Activated CD8-positive, alpha-beta memory T cell treated with anti-CD3 and anti-CD28 coated beads for 4 hours (primary cell): ENCODE measurements at places on chromosomes 12 and 14.

DNA sequence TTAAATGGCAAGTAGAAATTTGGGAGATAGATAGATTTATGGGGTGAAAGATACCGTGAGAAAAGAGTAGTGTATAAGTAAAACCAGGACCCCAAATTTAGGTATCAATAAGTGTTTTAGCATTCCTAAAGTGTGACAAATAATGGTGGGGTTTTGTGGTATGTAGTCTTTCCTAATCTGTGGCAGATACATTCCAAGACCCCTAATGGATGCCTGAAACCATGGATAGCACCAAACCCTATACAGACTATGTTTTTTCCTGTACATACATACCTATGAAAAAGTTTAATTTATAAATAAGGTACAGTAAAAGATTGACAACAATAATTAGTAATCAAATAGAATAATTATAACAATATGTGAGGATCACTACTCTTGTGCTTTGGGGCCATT, 14.4 kb upstream of the TCP11L2 start:
- DNase-seq: no peak

- DNase-seq: no peak
Measured at GRCh38 chr12:19068137-19068536, 61.4 kb upstream of the PLEKHA5 start.

DNA sequence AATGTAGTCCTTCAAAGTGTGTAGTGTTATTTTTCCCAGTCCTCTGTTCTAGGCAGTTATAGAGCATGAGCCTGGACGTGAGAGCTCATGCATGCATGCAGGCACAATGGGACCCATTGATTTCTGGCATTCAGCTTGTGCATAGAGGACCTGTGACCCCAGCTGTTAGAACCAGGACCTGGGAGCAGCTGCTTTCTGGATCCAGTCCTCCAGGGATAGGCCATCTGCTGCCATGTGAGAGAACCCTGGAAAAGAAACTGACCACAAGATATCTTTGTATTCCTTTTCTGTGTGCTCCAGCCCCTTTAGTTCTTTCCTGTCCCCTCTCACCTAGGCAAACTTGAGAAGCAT, 76.9 kb downstream of the SUSD6 start:
- no peak for DNase-seq

- no peak for DNase-seq
Measured at GRCh38 chr12:121536899-121537813, 43.7 kb downstream of the KDM2B start.

DNA sequence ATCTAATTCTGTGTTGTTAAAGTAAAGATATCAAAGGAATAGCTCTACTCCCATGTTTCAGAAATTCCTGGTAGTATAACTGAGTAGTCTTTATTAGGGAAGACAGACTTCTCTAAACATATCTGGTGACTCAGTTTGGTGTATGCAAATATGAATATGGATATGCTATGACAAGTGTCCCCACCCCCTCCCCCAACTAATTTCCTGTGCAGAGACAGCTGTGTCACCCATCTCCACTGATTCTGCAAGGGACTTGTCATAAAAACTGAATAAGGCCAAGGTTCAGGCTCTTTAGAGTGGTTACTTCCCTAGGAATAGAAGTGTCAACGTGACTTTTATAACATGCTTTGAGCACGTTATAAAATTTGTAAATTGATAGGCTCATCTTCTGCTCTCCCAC, 429.1 kb downstream of the DAD1 start:
- DNase-seq: no peak

DNA sequence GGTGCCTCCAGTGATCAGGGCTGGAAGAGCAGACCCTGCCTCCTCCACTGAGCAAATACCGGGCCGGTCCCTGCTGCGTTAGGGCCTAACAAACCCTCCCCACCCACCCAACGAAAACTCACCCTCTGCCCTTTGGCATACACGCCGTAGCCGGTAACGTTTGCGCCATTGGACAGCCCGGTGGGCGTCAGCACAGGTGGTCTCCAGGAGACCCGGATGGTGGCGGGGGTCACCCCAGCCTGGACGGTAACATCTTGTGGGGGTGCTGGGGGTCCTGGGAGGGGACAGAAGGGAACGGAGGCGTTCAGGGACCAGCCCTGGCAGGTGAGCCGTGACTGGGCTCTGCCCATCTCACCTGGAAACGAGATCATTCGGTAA, 100.5 kb downstream of the PIWIL1 start:
- DNase-seq: no peak

- no peak for DNase-seq
Measured at GRCh38 chr12:104064842-104065427, 604 bp downstream of the HCFC2 start.

GRCh38 chr12:6201213-6201608, 1.0 kb downstream of the CD9 start:
- no peak for DNase-seq

DNA sequence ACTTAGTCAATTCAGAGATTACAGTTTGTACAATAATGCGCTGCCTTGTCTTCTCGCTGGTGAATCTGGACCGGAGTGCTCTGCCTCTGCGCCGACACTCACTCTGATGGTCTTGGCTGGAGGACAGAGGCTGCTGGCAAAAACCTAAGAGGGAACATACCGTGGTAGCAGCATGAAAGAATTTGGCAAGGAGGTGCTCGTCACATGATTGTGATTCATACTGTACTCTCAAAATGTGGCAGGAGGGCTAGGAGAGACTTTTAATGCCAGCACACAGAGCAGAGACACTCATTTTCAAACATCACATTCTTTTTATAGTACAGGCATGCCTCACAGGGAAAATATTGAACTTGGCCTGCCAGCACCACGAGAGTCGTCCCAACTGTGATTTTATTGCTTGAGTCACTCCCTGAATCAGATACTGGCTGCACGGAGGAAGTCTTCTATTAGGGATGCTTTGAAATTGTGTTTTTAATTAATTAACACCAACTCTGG, 67.8 kb downstream of the HMGA2 start:
- no peak for DNase-seq

DNA sequence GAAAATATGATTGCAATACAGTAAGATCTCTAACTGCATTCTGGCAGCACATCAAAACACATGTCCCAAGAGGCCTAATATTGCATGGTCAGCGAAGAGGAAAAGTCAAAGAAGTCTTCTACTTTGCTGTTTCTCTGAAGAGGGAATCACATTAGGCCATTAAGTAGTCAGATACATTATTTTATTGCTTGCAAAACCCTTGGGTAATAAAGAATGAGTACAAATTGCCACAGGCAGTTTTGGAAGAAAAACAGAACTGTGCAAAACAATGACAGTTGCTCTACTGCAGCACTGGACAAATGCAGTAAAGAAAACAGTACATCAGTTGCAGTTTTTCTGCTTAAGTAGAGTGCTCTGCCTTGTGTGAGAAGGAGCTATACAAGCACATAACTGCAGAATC, 211.9 kb downstream of the MED13L start:
- DNase-seq: no peak

DNA sequence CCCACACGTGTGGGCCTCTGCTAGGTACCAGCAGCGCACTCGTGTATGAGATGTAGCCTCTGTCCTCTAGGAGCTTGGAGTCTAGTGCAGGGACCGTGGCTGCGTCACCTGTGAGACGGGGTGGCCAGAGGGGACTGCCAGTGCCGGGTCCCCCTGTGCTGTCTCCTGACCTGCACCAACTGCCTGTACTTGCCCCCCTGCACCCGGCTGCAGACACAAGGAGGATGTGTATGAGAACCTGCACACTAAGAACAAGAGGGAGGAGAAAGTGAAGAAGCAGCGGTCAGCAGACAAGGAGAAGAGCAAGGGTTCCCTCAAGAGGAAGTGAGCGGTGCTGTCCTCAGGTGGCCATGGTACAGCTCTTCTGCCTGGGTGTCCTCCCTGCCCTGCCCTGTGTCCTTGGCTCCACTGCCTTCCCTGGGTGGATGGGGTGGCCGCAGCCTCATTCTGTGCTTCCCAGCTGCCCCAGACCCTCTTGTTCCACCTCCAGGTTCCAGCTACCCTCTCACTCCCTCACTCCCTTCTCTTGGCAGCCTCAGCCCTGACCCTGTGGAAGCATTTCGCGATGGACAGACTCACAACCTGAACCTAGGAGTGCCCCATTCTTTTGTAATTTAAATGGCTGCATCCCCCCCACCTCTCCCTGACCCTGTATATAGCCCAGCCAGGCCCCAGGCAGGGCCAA, 9.6 kb downstream of the PTPN6 start:
- DNase-seq: no peak

- no peak for DNase-seq
Measured at GRCh38 chr14:35247777-35248475, 44.3 kb upstream of the PSMA6 start.

DNA sequence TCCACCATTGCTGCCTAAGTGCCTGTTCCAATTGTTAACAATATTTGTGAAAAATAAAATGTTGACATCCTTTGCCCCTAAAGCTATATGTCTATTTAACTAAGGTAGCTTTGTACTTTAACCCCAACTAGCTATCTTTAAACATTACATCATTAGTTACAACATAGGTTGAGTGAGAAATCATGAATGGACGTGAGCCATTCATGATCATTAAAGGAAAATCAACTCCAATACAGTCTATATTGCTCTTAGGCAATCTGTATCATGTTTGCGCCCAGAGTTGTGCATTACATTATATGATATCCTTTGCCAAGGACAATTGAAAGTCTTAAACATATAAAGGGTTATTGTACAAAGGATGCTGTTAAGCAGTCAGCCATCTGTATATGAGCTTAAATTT, 269.6 kb downstream of the ALX1 start:
- no peak for DNase-seq

- DNase-seq: no peak
Measured at GRCh38 chr12:65113621-65114035, 7.5 kb downstream of the WIF1 start.

DNA sequence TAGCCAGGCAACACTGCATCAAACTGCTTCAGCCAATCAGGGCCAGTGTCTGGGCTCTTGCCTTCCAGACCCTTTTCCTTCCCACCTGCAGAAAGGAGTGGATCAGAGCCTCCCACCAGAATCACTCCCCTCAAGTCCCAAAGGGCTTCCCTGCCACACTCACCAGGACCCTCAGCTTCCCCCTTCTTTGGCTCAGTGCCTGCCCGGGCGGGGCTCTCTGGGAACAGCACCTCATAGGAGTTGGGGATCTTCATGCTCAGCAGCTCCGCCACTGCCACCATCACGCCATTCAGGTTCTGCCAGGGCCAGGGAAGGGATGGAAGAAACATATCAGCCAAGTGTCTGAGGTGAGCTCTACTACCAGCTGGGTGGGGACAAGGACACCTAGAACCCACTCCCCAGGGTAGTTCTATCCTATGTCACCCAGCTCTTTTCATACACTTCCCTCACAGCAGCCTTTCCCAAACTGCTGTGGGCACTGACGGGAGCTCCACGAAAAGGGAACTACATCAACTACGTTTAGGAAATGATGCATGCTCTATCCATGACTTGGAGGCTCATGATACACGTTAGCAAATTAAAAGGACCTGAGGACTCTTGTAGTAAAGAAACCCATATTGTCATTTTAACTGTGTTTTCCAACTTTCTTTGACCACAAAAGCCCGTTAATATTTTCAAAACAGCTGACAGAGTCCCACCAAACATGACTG, 9.4 kb upstream of the PRKAG1 start:
- DNase-seq: no peak

DNA sequence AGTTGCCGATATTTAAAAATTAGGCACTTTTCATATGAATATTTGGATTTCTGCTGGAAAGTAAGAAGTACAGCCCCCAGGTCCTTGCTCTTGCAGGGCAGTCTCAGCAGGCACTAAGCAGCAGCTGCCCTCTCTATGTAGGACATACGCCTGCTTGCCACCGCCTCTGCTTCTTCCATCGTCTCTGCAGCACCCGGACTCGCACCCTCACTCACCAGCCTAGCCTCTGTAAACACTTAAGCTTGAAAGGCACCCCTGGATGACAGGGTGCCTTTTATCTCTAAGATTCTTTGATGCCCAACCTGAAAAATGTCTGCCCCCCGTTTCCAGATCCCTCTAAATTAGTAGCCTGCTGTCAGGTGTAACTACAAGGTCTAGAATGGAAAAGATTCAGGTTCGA, 19.0 kb downstream of the OTUB2 start:
- no peak for DNase-seq

- no peak for DNase-seq
Measured at GRCh38 chr12:132341318-132342050, 12.1 kb upstream of the GALNT9 start.

DNA sequence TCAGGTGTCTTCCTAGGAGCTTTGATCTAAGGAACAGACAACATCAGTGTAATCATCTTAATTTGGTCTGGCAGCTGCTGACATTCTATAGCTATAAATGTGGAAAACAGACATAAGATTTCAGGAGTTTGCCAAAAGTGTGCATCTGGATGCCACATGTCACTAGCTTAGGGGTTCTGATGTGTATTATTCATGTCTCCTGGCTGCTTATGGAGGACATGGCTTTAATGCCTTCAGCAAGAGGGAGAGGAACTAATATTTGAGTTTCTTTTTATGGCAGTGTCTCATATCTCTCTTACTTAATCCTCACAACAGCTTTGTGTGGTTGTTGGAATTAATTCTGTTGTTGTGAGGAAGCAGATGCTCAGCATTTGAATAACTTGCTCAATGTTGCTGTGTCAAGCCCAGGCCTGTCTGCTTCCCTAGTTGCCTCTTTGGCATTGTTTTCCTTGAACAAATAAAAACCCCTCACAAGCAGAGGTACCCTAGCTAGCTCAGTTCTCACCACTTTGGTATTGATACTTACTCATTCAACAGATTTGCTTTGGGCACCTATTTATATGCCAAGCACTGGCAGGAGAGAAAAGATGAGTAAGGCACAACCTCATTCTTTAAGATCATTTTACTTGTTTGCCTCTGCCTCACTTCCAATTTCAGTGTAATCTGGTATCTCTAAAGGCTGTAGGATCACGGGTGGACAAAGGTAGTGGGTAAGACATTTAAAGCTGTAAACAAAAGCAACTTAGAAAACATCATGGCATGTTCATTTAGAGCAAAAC, 39.8 kb upstream of the EID3 start:
- DNase-seq: no peak

DNA sequence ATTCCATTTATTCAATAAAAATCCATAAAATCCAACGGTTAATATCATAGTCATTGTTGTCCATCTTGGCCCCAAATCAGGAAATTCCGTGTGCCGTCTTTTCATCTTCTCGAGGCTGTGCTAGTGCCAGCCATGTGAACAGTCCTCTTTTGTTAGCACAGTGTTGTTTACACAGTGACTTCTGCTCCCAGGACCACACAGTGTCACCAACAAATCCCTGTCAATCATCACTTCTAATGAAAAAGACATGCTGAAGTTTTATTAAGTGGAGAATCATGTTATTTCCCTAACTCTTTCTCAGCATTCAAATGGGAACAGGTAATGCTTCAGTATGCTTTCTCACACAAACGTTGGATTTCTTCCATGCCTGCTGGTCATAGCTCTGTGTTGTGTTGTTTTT, 1.9 kb upstream of the SLCO1A2 start:
- DNase-seq: no peak
